ENCODE measurements at places on chromosomes 12 and 14.

DNA sequence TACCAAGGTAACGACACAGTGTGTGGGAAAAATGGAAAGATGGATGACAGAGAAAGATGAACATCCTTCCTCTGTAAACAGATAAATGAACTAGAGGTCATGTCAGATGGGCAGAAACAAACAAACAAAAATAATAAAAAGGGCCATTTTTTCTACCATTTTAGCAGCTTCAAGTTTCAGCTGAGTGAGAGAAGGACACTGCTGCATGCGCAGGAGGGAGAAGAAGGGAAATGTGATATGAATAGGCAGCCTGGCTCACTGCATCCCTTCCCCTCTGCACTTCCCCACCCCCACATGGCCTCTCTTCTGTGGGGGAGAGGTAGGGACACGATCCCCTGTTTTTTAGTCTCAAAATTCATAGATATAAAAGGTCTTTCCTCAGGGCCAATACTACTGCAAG, 492.0 kb downstream of the NELL2 start:
- DNase-seq: no peak

DNA sequence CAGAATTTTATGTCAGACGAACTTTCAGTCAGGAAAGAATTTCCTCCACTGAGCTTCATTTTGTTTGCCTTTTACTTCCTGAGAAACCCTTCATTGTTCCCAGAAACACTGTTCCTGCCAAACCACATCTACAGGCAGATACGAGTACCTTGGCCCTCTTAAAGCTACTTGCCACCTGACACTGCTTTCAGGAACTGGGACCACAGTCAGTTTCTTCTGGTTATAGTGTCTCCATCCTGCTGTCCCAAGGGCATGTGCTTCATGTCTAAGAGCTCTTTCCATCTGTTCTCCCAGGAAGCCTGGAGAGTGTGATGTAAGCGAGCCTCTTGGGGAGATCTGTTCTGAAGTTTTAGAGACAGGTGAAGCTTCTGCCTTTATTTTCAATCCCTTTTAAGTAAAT, 161.7 kb upstream of the PLEKHA5 start:
- no peak for DNase-seq

GRCh38 chr12:78261901-78262300, 431.2 kb downstream of the NAV3 start:
- DNase-seq: no peak

GRCh38 chr12:56808954-56809353, 45.8 kb downstream of the HSD17B6 start:
- DNase-seq: no peak

GRCh38 chr12:108507971-108508642, 7.0 kb upstream of the FICD start:
- DNase-seq: no peak

- DNase-seq: no peak
Measured at GRCh38 chr14:99777951-99778350, 15.3 kb upstream of the EML1 start.

- no peak for DNase-seq
Measured at GRCh38 chr14:70108419-70108818, 80.3 kb downstream of the SLC8A3 start.

- DNase-seq: no peak
Measured at GRCh38 chr14:59638885-59639284, 62.3 kb upstream of the CCDC175 start.

DNA sequence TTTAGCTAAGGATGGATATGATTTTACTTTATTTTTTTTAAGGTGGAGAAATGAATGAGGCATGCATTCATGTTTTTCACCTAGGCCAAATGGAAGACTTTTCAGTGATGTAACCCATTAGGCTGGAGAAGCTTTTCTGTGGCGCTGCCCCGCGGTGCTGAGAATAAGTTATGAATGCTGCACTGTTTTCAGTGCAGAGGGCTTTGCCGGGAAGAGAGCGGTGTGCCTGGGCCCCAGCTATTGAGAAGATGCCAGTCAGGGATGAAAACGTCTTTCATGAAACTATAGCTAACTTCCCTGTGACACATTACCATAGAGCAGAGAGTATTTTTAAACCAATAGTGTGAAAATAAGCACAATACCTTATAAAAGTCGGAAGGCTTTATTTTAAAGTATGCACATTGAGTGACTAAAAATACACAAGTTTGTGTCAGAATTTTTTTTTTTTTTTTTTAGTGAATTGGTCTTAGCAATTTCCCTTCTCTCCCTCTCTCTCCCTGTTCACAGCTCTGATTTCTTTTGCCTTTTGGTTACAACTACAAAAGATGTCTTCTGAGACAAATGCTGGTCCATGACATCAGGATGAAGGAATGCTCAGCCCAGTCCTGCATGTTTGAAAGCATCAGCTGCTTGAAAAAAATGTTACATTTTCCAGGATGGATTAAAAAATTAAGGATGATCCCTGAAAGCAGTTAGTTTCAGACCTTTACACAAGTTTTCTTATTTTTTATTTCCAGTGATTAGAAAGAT, 48.3 kb downstream of the NPAS3 start:
- DNase-seq: no peak

DNA sequence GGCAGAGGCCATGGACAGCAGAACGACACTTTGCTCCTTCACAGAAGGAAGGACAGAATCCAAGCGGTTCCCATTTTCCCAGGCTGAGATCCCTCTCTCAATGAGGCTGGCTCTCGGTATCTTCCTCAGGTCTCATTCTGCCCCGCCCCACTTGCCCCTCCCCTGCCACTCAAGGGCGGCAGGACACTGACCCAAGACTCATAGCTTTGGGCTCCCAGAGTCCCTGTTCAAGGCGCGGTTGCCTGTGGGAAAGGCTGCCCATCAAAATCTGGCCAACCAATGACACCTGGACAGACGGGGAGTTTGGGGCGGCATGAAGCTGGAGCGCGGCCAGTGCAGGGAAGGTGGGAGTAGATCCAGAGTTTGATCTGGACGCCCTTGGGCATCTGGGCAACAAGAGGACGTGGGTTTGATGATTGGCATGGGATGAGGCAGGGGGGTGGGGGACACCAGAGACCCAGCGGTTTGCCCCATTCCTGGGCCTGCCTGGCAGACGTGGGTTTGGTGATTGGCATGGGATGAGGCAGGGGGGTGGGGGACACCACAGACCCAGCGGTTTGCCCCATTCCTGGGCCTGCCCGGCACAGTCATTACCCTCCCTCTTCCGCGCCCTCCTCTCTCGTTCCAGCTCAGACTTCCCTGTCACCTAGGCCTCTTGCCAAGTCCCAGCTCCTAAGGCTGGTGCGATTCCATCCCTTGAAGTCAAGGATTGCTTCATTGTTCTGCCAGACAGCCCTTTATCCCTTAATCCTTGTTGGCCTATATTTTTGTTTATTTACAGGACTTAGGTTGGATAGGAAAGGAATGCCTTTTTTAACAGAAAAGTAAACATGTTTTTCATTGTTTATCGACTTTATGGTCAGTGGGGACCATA, 92.1 kb downstream of the NINJ2 start:
- DNase-seq: no peak

GRCh38 chr12:49126852-49127763, 4.1 kb downstream of the TUBA1B start:
- DNase-seq: no peak

- DNase-seq: no peak
Measured at GRCh38 chr12:124205405-124205804, 89.5 kb upstream of the RFLNA start.

- no peak for DNase-seq
Measured at GRCh38 chr12:94593822-94594442, 56.4 kb downstream of the TMCC3 start.

GRCh38 chr12:6369916-6370575, 5.3 kb downstream of the SCNN1A start:
- DNase-seq: no peak

DNA sequence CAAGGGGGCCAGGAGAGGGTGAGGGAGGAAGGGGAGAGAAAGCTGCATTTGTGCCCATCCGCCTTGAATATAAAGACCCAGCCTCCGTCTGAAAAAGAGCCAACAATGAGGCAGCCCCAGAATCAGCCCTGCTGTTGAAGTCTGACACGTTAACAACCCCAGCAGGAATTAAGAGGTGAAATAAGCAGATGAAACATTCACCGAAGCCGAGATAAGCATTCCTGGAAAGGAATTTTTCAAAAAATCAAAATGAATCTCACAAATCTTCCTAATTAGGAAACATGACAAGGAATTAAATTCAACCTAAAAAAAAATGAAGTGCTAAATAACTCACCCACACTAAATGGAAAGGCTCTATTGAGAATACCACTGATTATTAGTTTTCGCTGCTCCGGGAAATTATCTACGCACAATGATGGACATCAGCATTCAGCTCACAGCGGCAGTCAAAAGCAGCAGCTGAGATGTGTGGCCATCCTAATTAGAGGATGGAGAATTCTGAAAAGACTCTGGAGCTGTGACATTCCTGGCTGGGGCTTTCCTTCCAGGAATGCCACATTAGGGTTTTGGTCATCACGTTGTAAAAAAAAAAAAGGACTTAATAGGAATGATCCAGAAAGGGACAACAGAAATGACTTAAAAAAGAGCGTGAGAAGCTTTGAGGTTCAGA, 8.2 kb upstream of the PARP11 start:
- no peak for DNase-seq

GRCh38 chr12:113267621-113268020, 46.4 kb downstream of the TPCN1 start:
- no peak for DNase-seq

GRCh38 chr14:31068235-31068634, 42.1 kb upstream of the STRN3 start:
- peak; percentile 40 for DNase-seq

DNA sequence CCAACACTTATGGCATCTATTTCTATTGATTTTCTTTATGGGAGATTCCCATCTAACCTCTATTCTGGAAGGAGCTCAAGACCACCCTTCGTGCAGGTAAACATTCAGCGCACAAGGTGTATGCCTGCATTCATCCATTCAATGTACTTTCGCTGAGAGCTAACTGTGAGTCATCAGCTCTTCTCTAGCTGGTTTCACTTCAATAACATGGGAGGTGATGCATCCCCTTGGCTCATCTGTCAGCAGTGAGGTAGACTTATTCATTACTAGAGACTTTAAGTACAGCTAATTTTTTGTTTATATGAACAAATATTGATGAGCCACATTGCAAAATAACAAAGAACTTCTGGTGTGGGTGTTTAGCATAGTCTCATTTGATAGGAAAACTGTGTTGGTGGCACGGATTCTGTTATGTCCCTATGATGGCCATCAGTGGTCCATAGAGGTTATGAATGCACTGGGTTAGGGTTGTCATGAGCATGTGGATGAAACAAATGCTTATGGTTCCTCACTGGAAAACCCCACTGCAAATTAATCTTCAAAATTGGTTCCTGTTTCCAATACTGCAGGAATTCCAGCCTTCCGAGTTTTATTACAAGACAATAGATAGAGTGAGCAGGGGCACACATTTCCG, 1151.0 kb downstream of the BCL11B start:
- no peak for DNase-seq

DNA sequence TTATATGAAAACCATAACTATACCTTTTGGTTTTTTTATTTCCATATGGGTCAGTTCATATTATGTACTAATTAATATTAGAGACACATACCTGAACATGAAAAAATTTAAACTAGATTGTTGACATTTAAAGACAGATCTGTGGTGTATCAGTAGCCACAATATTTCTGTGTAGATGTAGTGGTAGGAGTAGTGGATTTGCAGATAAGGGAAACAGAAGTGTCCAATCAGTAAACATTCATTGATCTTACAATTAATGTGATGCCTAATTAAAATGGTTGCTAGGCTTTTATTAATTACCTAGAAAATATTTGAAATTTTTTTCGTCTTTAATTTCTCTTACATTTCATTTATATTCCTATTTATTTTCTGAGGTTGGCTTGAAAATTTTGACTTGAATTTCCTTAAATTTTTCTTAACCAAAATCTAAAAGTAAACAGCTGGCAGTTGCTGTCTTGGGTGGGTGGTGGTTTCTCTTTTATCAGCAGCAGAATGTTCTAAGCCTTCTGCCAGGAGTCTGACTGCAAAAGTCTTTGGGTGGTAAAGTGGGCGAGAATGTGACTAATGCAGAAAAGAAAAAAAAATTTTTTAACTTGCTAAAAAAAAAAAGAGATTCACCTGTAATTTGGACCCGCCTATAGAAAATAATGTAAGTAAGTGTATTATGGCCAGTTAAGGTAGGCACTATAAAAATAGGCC, 2.4 kb downstream of the FGFR1OP2 start:
- DNase-seq: no peak

GRCh38 chr12:78835493-78835892, 29.1 kb upstream of the SYT1 start:
- DNase-seq: no peak

- DNase-seq: peak; percentile 61
Measured at GRCh38 chr12:94872971-94873733, 130.3 kb downstream of the NDUFA12 start.

DNA sequence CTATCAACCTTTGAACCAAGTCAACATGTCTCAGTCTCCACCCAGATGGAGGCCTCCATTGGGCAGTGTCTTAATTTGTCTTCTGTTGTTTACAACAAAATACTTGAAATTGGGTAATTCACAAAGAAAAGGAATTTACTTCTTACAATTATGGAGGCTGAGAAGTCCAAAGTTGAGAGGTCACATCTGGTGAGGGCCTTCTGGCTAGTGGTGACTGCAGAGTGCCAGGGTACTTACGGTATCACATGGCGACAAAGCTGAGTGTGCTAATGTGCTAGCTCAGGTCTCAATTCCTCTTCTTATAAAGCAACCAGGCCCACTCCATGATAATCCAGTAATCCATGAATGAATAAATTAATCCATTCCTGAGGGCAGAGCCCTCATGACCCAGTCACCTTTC, 4.7 kb downstream of the NID2 start:
- DNase-seq: no peak

DNA sequence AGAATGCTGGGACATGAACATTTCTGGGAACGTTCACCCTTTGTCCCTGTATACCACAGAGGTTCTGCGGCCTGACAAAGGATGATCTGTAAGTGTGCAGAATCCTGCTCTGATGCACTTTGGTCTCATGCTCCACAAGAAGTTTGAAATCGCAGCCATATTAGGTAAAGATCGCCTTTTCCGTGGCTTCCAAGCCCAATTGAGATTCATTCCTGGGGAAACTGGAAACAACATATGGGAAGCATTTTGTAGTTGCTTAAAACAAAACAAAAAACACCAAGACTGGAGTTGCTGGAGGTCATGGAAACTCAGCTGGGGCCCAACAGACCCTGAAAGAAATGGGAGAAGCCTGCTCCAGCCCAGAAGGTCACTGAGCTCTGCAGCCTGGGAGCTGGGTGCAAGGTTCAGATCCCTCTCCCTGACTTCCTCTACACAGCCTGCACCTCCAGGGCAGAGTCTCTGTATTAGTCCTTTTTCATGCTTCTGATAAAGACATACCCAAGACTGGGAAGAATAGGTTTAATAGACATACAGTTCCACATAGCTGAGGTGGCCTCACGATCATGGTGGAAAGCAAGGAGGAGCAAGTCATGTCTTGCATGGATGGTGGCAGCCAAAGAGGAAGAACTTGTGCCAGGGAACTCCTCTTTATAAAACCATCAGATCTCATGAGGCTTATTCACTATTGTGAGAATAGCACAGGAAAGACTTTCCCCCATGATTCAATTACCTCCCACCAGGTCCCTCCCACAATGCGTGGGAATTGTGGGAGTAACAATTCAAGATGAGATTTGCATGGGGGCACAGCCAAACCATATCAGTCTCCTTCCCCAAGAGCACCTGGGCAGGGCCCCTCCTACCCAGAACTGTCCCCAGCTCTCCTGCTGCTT, 60.8 kb upstream of the CHGA start:
- no peak for DNase-seq

Measured in GM13977 (cell line).